Stimulated activated CD4-positive, alpha-beta T cell treated with anti-CD3 and anti-CD28 coated beads, TNF-alpha, amount 100 ng/mL, for 24 hours (primary cell): ENCODE measurements at places on chromosomes 7 and 10.

GRCh38 chr10:101570428-101571270 lies 17.4 kb downstream of the POLL start:
- DNase-seq, result no peak

DNA sequence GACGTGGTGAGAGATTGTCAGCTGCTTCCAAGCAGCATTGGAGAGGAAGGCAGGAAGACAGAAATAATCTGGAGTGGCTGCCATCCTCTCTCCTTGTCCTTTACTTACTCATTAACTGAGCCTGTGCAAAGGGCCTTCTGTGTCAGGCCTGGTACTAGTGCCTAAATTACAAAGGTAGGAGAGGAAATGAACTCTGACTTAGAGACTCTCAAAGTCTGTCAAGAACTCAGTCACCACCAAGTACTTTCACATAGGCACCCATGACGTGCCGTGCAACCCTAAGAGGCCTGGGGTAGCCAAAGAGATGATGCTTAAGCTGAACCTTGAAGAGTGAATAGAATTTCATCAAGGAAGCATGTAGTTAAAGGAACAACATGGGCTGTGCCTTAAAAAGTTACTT lies 866.9 kb downstream of the LRMDA start:
- DNase-seq, result no peak

DNA sequence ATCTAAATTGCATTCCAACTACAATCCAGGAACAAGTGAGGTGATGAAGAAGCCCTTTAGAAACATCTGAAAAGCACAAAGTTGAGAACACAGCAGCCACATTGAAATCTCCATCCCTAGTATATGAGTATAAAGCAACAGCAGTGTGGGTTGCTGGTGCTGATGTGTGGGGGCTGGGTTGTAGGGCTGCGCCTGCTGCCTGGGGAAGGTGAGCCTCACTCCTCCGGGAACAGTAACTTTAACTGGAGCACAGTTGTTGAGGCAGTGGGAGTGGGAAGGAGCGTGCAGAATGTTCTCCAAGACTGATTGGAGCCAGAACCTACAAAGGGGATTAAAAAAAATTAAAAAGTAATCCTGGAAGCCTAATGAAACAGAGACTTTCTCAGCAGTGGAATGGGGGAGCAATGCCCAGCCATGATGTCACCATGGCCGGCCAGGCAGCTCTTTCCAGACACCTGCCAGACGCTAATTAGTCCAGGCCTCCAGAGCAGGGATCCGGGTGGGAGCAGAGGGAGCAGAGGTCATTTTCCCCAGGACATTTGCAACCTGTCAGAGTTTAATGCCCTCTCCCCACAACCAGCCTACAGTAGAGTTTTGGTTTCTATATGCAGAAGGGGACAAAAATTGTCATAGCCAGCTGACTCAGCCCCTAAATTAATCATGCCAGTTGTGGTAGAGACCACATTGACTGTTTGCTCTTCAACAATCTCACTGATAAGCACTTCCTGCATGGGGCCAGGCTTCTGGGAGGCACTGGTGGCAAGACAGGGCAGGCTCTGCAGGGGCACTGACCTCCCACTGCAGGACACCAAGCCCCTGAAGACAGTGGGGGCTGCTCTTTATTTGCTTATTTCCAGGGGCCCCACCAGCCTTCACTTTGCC lies 133.0 kb upstream of the ZNF32 start:
- DNase-seq, result peak; percentile 33

GRCh38 chr7:153322991-153323390 lies 563.4 kb downstream of the ACTR3B start:
- no peak for DNase-seq

DNA sequence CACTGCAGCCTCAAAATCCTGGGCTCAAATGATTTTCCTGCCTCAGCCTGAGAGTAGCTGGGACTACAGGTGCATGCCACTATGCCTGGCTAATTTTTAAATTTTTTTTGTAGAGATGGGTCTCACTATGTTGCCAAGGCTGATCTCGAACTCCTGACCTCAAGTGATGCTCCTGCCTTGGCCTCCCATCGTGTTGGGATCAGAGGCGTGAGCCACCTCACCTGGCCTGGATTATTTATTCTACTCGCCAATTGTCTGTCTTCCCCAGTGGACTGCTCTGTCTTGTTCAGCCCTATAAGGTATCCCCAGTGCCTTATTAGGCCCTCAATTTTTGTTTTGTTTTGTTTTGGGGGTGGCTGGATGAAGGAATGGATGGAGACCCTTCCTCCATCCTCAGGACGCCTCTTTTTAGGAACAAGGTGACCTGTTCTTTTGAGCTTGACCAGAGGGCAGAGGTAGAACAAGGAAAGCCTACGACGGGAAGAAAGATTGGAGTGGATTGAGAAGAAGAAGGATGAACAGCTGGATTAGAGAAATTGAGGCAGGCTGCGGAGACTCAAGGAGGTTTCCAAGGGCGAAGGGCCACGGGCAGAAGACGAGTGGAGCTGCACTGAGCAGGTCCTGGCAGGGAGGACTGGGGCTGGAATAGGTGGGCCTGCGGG lies 541 bp upstream of the DENND10 start:
- DNase-seq, result no peak

DNA sequence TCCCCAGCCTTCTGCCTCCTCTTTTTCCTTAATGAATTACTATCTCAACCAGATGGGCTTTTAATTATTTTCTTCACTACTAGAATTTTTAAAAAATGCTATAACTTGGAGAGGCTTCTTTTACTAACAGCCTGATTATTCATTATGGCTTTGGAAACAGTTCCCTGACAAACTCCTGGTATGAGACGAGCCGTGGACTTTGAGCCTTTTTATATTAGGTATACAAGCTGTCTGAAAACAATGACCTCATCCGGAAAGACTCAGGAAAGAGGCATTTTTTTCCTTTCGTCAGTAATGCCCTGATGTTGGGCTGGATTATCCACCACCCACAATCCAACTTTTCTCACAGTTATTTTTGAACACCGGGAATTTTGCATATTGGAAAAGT lies 26.7 kb upstream of the ABLIM1 start:
- no peak for DNase-seq

- no peak for DNase-seq
These were observed 57.9 kb downstream of the NPY start for GRCh38 chr7:24341691-24342413.

DNA sequence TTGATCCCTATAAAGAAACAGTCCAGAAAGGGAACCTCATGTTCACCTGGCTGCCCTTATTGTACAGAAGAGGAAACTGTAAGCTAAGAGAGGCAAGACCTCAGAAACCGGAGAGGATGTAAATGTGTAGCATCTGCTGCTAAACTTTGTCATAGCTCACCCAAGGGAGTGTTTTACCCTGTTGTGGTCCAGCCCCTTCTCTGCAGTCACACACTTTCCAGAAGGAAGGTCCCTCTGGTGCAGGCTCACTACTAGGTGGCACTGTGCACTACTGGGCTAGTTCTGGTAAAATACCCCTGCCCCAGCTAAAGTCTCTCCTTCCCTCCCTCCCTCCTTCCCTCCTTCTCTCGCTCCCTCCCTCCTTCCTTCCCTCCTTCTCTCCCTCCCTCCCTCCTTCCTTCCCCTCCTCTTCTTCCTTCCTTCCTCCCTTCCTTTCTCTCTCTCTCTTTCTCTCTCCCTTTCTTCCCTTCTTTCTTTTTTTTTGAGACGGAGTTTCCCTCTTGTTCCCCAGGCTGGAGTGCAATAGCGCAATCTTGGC lies 42.5 kb upstream of the LCOR start:
- DNase-seq, result no peak

DNA sequence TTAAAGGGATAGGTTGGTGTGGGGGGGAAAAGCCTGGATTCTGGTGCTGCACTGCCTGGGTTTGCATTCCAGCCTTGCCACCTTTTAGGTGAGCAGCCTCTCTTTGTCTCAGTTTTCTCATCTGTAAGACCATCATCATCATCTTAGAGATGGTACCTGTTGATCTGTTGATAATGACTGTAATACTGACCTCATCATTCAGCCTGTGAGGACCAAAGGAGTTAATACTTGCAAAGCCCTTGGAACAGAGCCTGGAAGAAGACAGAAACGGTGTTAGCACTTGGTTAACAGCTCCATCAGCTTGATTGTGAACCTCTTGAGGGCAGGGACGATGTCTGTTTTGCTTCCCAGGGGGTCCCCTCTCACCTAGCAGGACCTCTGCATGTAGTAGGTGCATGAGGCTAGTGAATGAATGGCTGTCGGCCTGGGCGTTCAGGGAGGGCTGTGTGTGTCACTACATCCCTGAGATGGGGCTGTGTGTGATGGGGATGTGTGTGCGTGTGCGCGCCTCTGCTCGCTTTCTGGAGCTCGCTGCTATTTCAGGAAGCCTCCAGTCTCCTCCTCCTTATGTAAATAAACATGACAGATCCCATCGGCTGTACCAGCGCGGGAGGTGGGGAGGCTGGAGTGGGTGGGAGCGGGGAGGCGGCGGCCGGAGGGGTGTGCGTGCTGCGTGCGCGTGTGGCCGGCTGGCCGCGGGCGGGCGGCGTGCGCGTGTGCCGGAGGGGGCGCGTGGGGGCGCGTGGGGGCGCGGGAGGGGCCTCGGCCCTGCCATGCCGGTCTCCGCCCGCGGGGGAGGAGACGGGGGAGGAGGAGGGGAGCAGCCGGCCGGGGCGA lies 61.2 kb downstream of the NEURL1 start:
- DNase-seq, result no peak

DNA sequence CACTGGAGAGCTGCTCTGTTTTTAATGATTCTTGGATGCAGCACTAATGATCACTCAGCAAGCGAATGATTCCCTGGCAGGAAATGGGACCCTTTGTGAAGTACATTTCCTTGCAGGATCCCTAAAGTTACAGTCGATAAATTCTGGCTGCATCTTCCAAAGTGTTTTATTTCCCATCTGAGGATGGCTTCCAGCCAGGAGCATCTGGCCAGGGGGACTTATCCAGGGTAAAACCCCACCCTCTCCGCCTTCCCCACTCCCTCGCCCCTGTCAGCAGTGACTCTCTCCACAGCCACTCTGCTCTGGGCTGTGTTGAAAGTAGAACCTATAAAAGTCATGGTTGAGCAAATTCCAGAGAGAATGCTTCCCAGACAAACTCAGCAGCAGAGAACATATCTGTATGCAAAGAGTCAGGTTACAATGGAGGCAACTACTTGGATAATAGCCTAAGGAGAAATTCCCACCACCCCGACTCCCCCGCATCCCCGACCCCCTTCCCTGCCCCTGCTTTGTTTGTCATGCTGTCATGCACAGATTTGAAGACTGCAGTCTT lies 111.0 kb upstream of the ANLN start:
- no peak for DNase-seq

GRCh38 chr7:75944507-75944906 lies 29.6 kb downstream of the POR start:
- no peak for DNase-seq

GRCh38 chr7:91162436-91162835 lies 101.8 kb upstream of the FZD1 start:
- DNase-seq, result no peak

DNA sequence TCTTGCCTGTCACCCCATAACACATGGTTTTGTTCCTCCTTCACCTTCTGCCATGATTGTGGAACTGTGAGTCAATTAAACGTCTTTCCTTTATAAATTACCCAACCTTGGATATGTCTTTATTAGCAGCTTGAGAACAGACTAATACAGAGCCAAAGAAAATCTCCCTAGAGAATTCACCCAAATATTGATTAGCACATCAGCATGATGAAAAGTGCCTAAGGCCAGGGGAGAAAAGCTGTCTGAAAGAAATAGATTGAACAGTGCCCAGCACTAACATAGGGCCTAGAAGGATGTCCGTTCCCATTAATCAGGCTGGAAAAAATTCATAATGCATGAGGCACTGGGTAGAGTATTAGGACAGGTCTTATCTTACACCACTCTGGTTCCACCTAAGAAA lies 111.9 kb upstream of the CALN1 start:
- DNase-seq, result no peak

- no peak for DNase-seq
These were observed 727.9 kb upstream of the KCND2 start for GRCh38 chr7:119545118-119545517.

- DNase-seq, result no peak
These were observed 750.1 kb upstream of the SORCS1 start for GRCh38 chr10:107914450-107915214.

DNA sequence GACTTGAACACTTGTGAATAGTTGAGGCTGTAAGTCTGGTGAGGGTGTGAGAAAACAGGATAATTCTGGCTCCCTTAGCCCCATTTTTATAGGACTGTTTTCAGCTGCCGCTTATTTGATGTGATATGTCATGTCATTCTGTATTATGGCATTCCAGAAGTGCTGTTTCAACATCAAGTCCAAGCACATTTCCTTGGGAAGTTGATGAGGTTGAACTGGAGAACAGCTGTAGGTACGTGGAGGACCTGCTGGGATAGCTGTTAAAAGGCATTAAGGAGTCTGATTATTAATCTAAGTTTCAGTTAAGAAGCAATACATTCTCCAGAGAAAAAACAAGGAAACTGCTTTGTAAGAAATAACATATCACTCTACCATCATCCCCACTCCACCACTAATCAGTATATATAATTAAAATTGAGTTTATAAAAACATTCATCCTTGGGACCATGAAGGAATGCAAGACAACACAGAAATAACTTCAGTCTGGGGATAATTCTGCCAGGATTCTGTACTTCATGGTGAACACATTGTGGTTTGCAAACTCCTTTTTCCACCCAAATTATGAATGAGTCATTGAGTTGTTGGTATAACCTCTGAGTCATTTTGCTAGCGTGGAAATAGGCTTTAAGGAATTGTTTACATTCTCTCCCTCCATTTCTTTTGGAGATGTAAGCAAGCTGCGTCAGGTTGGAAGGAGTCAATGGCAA lies 39.9 kb upstream of the TMEM229A start:
- no peak for DNase-seq

DNA sequence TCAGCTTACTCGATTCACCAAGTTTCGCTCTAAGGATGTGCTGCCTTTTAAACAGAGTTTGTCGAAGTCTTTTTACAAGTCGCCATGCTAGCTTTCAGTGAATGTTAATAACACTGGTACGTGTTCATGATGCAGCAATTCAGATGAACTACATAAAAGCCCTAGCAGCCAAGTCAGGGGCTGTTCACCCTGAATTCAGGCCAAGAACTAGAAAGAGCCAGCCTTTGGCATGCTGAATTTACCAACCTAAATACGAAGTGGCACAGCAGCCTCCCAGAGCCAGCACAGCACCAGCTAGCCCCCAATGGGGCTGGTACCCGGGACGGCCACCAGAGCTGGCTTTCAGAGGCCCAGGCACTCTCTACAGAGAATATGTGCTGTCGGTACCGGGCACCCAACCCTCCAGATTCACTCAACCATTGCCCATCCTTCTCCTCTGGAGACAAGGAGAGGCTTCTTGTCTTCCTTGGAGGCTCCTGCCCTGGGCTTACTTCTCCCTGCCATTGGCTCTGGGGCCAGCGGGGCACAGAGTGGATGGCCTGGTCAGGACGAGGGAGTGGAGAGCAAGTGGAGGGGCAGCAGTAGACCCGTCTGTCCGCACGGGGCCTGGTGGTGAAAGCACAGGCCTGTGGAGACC lies 64.2 kb downstream of the HIPK2 start:
- no peak for DNase-seq

GRCh38 chr10:111319866-111320265 lies 243.0 kb downstream of the ADRA2A start:
- no peak for DNase-seq

GRCh38 chr10:11898372-11899066 lies 75.4 kb downstream of the PROSER2 start:
- DNase-seq, result no peak
